ENCODE measurements at places on chromosomes 4 and X.

DNA sequence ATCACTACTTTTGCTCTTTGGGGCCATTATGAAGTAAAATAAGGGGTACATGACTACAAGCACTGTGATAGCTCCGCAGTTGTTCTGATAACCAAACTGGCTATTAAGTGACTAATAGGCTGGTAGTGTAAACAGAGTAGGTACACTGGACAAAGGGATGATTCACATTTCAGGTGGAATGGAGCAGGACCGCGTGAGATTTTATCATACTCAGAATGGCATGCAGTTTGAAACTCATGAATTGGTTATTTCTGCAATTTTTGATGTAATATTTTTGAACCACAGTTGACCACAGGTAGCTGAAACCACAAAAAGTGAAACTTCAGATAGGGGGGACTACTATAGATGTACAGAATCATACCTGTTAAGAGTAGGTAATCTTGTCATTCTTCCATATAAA lies 55.8 kb downstream of the PAK3 start:
- no peak for DNase-seq

DNA sequence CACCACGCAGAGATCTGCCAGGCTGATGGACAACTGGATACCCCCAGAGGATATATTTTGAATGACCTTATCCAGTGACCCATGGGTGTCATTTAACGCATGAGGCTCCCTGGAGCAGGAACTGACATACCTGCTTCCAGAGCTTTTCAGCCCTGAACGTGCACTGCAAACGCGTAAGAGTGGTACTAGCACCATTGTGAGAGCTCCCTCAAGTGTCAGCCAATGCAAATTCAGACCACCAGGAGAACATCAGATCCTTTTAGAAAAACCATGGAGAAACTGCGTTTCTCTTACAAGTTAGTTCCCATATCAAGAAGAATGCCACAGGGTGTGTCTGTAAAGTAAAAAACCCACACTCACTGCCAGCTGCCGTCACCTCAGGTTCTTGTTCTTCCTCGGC lies 7.3 kb downstream of the TREX2 start:
- DNase-seq: no peak

DNA sequence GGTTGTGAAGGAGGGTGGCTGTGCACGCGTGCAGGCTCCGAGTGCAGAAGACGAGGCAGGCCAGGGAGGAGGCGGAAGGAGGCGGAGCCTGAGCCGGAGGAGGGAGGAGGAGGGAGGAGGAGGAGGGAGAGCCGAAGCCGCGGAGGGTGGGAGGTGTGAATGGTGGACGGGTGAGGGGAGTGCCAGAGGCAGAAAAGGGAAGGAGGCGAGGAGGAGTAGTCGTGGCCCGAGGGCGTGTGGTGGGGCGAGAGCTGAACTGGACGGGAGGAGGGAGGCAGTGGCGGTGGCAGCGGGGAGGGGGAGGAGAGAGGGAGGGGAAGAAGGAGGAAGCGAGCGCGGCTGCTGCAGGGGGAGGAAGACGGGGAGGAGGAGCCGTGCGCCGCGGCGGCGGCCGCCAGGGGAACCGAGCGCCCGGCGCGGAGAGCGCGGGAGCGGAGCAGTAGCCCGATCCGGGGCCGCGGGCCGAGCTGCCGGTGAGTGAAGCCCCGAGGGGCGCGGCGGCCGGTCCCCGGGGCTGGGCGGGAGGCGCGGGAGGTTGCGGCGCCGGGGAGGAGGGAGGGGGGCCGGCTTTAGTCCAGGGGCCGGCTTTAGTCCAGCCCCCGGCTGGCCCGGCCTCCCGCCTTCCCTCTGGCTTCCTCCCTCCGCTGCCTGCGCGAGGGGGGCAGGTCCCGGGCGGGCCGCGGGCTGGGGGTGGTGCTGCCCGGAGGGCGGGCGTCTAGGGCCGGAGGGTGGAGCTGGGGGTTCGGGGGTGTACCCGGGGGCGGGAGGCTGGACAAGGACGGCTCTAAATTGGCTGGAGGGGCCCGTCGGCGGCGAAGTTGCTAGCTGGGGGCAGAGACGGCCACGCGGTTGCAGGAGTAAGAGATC lies at the start of gene TMEM164:
Gene TMEM164, plus strand, starts transcription at position 815 of the 867 bp plus-strand sequence. CDS start 661 bp downstream, outside the sequence.
- DNase-seq: peak; percentile 26

DNA sequence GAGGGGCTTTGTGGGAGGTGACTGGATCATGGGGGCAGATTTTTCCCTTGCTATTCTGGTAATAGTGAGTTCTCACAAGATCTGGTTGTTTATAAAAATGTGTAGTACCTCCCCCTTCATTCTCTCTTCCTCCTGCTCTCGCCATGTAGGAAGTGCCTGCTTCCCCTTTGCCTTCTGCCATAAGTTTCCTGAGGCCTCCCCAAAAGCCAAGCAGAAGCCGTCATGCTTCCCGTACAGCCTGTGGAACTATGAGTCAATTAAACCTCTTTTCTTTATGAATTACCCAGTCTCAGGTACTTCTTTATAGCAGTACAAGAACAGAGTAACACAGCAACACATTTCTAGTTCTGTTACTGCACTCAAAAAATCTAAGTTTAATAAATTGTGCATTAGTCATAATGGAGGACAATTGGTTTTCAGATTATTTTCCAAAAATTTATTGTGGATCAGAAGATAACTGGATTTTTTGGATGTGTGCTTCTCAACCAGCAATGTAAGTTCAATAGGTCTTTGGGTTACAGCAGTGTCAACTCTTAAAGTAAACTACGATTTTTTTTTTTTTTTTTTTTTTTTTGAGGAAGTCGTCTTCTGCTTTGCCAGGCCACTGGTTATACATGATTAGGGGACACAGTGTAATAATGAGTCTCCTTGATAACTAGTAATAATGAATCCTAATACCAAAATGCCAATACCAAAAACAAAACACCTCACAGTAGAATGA lies 69.9 kb downstream of the CHIC2 start:
- DNase-seq: no peak

DNA sequence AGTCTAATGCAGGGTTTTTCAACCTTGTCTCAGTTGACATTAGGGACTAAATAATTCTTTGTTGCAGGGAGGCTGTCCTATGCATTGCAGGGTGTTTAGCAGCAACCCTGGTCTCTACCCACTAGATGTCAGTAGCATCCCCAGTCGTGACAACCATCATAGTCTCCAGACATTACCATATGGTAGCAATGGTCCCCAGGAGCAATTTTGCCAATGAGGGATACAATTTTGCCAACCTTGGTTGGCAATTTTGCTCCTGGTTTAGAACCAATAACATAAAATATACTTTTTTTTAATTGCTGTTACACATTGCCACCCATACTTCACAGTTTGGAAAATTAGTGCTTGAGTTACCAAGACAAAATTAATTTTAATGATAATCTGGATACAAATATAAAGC lies 6.0 kb downstream of the EREG start:
- no peak for DNase-seq

- DNase-seq: no peak
Measured at GRCh38 chr4:87055311-87055710, 120.5 kb downstream of the AFF1 start.
